Activated gamma-delta T cell treated with anti-CD3 and anti-CD28 coated beads, Interleukin-2, amount 50 U/mL, for 16 hours (primary cell): ENCODE measurements at places on chromosomes 12 and 14.

DNA sequence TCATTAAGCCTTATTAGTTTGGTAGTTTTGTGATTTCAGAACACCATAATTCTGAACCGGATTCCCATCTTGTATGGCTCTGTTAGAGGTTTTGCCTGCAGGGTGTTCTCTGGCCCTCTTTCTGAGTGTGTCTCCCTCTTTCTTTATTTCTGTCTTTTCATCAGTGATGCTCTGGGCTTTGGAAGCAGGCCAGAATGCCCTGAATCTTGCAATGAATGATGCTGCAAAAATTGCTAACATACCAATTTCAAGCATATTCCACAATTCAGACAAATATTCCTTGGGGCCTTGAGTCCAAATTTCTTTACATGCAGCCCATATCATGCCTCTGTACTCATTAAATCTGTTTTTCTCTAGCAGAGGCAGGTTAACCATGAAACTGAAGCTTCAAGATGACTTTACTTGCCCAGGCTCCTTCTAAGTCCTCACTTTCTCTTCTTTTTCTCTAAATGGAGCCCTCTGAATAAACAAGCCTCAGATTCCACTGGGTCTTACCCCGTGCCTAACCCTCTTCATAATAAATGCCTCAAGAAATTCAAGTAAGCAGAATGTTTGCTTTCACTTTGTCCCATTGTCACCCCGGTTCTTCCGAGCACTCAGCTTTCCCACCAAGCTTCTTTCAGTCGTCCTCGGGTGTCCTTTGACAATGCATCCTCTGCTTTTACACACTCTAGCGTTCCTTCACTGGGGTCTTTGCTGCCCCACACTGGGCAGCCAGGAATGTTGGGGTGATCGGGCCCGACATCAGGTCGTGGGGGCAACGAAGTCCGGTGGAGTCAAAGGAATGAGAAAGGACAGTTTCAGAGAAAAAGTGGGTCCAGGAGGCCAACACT is 78.8 kb upstream of the SLC38A4 start:
- no peak for DNase-seq

DNA sequence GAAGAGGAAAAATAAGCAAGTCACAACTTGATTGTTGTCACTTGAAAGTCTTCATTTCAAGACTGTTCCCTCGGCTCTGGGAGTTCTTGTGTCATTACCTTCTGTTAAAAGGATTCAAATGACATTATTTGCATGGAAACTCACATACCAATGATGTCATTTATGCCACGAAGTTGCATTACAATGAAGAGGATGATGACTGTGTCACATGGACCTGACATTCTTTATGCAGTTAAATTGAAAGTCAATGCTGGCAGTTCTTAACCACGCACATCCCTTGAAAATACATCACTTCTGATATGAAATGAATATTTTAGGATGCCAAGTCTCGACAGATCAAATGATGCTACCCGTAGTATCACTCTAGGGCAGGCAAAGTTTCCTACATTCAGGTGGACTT is 1069.5 kb downstream of the VRK1 start:
- DNase-seq: no peak

GRCh38 chr12:54337854-54338650 is 13.1 kb downstream of the COPZ1 start:
- DNase-seq: no peak

- DNase-seq: no peak
These were observed 664.6 kb downstream of the BCL11B start for GRCh38 chr14:98607341-98607910.

GRCh38 chr12:2324387-2324786 is 271.6 kb downstream of the CACNA1C start:
- no peak for DNase-seq

DNA sequence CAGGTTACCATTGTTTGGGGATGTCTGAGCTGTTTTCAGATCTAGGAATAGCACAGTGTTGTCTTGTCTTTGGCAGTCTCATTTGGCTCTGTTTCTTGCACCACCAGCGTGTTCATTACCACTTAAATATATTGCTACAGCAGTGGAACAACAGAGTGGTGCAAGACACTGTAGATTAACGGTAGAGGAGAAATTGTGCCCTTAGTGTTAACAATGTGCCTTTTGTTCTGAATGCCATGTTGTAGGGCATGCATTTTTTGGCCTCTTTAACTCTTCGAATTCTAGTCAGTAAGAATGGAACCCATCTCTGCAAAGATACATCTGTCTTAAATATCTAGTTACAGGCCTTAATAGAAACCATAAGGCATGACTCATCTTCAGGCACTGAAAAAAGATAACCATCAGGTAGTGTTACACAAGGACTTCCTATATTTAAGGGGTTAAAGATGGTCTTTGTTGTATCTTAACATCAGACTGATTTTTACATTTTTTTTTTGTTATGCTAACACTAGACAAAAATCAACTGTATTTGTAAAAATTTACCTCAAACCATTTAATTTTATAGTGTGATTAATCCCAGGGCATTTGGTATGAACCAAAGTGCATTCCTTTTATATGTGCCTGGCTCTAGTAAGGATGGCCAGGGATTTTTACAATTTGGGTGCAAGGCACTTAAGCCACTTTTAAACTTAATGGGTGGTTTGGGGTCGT is 12.9 kb downstream of the DYRK2 start:
- DNase-seq: no peak
